CD4-positive, alpha-beta T cell treated with Interleukin-21 for 1 hour (primary cell): ENCODE measurements at places on chromosomes 3 and 15.

- DNase-seq = no peak
These were observed 584.5 kb upstream of the CCDC54 start for GRCh38 chr3:106792716-106793115.

DNA sequence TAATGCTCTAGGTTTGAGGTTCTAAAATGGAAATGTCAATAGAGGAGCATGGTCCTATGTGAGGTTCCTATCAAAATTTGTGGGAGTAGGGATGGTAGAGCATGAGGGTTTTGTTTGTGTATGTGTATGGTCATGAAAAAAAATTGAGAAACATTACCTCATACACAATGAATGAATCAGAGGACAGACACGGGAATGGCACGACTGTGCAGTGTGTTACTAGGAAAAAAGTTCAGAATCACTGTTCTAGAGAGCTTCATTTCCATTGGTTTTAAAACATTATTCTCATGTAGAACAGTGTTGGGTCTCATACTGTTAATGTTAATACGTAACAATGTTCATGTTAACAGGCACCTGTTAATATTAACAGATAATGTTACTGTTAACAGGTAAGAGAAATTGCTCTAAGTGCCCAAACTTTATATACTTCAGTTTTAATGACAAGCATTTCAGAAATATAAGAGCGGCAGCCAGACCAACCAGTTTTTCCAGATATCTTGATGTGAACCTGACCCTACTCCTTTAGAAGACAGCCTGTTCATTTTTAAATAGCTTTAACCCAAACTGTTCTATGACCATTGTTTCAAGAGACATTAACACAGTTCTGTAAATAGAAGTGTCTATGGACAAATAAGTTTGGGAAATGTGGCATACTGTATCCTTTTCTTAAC lies 48.0 kb downstream of the SLC15A2 start:
- DNase-seq = no peak

- no peak for DNase-seq
These were observed 267.9 kb downstream of the GABRG3 start for GRCh38 chr15:27238707-27239423.

- DNase-seq = peak; percentile 14
These were observed 249.3 kb upstream of the FEZF2 start for GRCh38 chr3:62622553-62623174.

DNA sequence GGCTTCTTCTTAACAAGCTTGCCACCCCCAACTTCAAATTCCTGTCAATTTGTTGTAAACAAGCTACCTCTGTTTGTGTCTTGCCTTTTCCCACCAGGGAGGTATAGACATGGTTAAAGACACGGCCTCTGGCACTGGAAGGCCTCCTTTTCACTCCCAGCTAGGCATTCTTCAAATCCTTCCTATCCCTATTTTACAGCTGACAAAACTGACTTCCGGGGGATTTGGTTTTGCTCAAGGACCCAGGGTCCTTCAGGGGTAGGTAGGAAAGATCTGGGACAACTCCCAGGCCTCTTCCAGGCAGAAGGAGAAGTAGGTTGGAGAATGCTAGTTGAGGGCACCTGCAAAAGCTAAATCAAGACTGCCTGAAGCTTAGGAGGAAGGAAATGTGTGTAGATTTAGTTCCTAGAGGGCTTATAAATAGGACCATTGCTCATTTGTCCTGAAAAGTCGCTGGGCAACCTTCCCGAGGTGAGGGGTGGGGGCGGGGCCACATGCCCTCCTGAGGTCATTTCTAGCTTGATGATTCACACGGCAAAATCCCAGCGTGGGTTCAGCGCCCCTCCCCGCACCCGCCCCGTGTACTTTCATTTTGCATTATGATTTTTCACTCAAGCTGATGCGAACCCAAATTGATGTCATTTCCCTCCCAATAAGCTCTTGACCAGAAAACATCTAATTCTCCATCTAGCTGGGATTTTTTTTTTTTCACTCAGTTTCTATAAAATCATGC lies 365.5 kb downstream of the SHQ1 start:
- peak; percentile 70 for DNase-seq

DNA sequence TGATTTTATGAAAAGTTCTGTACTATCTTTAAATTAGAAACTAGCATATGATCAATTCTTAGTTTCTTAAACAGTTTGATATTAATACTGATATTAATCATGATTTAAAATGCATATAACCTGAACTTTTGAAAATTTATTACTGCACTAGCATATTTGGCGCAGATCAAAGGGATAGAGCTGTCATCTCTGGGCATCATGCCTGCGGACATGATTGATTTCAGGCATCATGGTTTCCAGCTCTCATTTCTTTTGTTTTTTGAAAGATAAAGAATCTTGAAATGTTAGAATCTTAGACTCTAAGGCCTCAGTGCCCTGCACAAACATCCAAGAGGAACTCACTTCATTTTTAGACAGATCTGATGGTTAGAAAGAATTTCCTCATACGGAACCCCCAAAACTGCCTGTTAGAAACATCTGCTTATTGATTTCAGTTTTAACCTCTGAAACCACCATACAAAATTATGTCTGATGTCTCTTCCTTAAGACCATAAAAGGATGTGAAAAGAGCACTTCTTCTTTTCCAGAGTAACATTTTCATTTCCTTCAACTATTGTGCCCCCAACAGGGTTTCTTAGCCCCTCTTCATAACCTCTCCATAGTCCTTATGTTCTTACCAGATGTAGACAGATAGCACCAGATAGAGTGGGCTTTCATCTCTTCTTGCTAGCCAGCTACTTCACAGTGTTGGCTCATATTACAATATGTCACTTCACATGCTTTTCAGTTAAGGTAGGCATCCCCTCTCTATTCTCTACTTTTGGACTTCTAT lies 110.8 kb downstream of the BBX start:
- DNase-seq = no peak

- peak; percentile 85 for DNase-seq
These were observed 1.1 kb downstream of the EHD4 start for GRCh38 chr15:41971089-41971894.

- DNase-seq = no peak
These were observed 64.7 kb upstream of the IL12A start for GRCh38 chr3:159923956-159924355.
